ENCODE measurements at places on chromosomes 1 and 21. TPM values are rescaled to one million over a fixed set of nuclear protein-coding genes. Genes with fewer than 3 reads are reported as not detected.

DNA sequence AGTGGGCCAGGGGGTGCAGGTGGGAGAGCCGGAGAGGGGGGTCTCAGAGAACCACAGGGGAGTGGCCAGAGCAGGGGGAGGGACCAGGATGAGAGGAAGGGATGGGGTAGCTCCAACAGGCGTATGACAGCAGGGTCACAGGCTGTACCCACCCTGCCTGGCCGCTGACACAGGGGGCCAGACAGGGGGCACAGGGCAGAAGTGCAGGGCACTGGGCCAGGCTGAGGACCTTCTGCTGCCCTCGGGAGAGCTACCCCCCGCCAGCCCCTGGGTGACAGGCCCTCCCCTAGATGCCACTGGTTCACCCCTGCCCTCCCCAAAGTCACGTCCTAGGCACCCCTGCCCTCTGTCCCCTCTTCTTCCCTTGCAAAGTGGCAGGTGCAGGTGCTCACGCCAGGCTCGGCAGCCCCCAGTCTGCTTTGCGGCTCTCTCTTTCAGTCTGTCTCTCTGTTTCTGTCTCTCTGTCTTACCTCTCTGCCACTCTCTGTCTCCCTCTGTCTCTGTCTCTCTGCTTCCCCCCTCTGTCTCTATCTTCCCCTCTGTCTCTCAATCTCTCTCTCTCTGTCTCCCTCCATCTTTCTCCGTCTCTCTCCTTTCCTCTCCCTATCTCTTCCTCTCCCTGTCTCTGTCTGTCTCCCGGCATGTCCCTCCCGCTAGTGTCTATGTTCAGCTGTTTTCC, 48.5 kb downstream of the WNT9A start:
- no peak for DNase-seq

- no peak for DNase-seq
Measured at GRCh38 chr1:204921855-204922516, 51.3 kb downstream of the NFASC start.

- no peak for DNase-seq
Measured at GRCh38 chr1:90557706-90558105, 159.4 kb downstream of the BARHL2 start.

Gene CYP4A22
- not detected for total RNA-seq

DNA sequence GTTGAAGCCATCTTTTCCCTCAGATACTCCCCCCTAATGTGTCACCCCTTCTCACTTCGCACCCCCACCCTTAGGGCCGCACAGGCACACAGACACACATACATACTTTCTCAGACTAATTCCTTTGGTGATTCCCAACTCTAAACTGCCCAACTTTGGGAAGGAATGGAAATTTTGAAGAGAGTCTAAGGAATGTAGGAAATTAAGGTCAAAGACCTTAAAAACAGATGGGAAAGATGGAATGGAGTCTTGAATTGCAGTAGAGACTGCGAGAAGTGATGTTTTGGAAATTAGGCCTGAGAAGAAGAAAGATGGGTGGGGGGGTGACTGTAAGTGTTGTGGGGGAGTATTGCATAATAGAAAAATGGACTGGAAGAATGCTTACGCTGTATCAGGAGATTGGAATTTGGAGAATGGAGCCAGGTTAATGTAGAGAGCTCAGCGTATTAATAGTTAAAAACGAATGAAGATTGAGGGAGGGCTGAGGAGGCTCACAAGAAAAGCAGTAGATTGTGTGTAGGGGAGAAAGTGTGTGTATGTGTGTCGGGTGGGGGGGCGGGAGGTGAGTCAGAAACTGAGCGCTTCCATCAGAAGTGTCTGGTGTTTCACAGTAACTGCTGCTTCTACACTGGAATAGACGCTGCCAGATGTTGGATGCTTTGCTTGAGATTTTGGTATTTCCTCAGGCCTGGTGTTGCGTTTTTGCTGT, 1.7 kb downstream of the PIP5K1A start:
- DNase-seq: peak; percentile 11

GRCh38 chr1:161954050-161954449, 69.6 kb downstream of the OLFML2B start:
- DNase-seq: no peak

DNA sequence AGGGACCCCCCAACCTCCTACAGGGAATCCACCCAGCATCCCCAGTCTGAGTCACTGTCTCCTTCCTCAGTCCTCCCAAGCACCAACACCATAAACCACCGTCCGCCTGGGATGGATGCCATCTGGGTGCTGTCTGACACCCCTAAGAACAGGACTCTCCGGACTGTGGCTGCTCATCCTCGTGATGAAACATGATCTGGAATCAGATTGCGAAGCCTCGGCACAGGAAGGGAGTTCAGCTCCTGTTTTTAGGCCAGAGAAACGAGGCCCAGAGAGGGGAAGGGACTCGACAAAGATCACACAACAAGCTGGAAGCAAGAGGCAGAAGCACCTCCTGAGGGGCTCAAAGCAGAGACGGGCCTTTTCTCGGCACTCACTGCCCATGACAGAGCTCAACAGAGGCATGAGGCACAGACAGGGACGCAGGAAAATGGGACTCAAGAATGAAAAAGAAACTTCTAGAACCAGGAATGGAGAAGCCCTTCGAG, 8.4 kb downstream of the KCNN3 start:
- DNase-seq: no peak

Gene TMEM125
- 39.3 TPM for total RNA-seq

DNA sequence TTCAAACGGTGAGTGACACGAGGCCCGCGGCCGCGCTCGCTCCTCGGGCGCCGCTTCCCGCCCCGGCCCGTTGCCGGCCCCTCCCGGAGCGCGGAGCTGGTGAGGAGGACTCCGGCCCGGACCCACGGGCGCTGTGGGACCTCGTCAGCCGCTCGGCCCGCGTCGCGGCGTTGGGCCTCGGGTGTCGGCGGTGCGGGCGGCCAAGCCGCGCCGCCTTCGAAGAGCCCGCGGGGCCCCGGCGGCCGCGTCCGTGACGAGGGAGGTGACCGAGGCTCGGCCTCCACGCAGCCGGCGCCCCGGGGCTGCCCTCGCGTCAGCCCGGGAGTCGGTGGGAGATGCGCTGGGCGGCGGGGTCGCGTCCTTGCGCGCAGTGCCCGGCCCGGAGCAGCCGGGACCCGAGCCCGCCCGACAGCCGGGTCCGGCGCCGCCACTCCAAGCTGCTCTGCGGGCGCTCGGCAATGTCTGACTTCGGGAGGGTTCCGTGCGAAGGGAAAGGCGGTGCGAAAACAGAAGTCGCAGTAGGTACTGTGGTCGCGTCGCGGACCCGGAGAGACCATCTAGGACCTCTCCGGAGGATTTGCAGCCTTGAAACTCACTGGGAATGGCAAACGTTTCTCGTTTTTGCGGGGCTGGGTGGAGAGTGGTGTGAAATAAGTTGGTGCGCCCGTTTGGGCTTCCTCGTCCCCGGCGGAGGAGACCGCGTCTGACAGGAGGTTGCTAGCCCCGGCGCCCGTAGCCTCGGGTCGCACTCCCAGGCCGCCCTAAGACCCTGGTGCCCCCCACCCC, 829 bp downstream of the SPEN start:
- DNase-seq: peak; percentile 65

Data from GM23338 (cell line).